ENCODE measurements at places on chromosomes 16 and 17. TPM values are rescaled to one million over a fixed set of nuclear protein-coding genes. Genes with fewer than 3 reads are reported as not detected.
A peak's percentile ranks its signal among the peaks of the same experiment; 100 is the strongest.

CTRB2 gene
- total RNA-seq: not detected

GRCh38 chr16:50464325-50465290 lies 83.6 kb upstream of the NKD1 start:
- peaks cover 14% of the 10 kb centered on the region for H3K4me1 ChIP-seq
- peak; percentile 27 for DNase-seq
- H3K4me3 ChIP-seq: no peak overlapping the region
- H3K27ac ChIP-seq: no peak overlapping the region

DNA sequence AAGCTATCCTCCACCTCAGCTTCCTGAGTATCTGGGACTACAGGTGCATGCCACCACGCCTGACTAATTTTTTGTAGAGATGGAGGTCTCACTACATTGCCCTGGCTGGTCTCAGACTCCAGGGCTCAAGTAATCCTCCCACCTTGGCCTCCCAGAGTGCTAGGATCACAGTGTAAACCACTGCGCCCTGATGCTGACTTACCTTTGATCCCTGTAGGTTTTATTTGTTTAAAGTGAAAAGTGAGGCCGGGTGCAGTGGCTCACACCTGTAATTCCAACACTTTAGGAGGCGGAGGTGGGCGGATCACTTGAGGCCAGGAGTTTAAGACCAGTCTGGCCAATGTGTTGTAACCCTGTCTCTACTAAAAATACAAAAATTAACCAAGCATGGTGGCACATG lies 8.7 kb downstream of the PSKH1 start:
- H3K4me3 ChIP-seq: no peak overlapping the region
- no peaks in the 10 kb centered on the region for H3K27me3 ChIP-seq
- H3K27ac ChIP-seq: no peak overlapping the region
- H3K4me1 ChIP-seq: peaks cover 20% of the 10 kb centered on the region
- no peak for DNase-seq
- H3K36me3 ChIP-seq: no peaks in the 10 kb centered on the region

- H3K4me3 ChIP-seq: no peak overlapping the region
- peaks cover 11% of the 10 kb centered on the region for H3K4me1 ChIP-seq
- no peak for DNase-seq
- no peak overlapping the region for H3K27ac ChIP-seq
- H3K36me3 ChIP-seq: no peaks in the 10 kb centered on the region
Measured at GRCh38 chr17:74194682-74195081, 8.8 kb upstream of the RPL38 start.

- no peak overlapping the region for H3K4me3 ChIP-seq
- H3K27ac ChIP-seq: no peak overlapping the region
- no peaks in the 10 kb centered on the region for H3K4me1 ChIP-seq
- DNase-seq: peak; percentile 33
Measured at GRCh38 chr17:8405499-8406016, 7.9 kb upstream of the RNF222 start.

GRCh38 chr16:10865991-10866966 lies 10.7 kb upstream of the CIITA start:
- no peak overlapping the region for H3K27ac ChIP-seq
- H3K27me3 ChIP-seq: no peaks in the 10 kb centered on the region
- no peak overlapping the region for H3K4me3 ChIP-seq
- no peak for DNase-seq
- H3K4me1 ChIP-seq: no peaks in the 10 kb centered on the region
- H3K36me3 ChIP-seq: no peaks in the 10 kb centered on the region
